ENCODE measurements at places on chromosomes 3 and 15. TPM values are rescaled to one million over a fixed set of nuclear protein-coding genes. Genes with fewer than 3 reads are reported as not detected.

AP3B2 gene
- total RNA-seq = 2.9 TPM

- no peak for DNase-seq
These were observed 3.9 kb upstream of the TGM4 start for GRCh38 chr3:44870375-44871061.

CLDND1 gene
- total RNA-seq = 145 TPM

- DNase-seq = no peak
These were observed 622.2 kb upstream of the ZNF385D start for GRCh38 chr3:22373182-22373581.

PRR20G gene
- total RNA-seq = 3.9 TPM

ARPIN gene
- 16.6 TPM for total RNA-seq

- no peak for DNase-seq
These were observed 92.7 kb downstream of the DLG1 start for GRCh38 chr3:197205675-197206074.

- DNase-seq = no peak
These were observed 35.2 kb downstream of the RNF13 start for GRCh38 chr3:149848238-149848637.

DNA sequence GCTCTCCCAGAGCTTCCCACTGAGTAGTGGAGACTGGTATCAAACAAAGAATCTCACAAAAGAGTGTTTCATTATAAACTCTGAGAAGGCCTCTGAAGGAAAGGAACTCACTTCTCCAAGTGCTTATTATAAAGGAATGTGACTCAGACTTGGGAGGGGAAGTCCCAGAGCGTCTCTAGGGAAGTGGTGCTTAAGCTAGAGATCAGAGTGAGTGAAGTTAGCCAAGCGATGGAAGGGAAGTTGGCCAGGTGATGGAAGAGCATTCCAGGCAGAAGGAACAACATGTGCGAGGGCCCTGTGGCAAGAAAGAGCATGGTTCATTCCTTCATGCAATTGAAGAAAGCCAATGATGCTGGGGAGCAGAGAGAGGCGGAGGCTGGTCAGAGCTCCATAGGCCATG is 2.3 kb downstream of the XYLB start:
- no peak for DNase-seq

DNA sequence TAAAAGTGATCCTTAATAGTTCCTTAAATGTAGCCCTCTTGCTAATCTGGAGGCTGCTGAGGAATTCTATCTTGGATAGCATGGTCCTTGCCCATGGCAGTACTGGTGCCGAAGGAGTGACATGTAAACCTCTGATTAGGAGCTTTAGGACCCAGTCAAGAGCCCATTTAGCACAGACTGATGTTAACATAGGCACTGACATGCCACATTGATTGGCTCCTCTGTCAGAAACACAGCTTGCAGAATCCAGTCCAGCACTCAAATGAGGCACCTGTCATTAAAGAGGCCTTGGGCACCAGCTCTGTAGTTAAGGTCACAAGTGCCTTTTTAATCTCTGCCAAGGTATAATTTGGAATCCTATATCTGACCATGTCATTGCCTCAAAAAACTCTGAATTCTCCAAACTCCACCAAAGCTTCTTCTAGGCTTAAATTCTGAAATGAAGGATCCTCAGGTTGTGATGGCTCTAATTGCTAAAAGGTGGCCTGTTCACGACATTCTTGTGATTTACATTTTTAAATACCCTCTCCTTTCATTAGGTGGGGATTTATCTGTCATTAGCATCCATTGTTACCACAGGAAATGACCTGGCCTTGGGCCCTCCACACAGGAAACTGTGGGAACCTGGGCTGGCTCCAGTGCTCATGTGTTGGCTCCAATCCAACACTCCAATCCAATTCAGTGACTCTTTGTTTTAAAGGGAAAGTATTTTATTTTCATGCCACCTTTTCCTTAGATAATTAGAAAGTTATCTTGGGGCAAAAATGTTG is 57.3 kb upstream of the RNF7 start:
- no peak for DNase-seq

DNA sequence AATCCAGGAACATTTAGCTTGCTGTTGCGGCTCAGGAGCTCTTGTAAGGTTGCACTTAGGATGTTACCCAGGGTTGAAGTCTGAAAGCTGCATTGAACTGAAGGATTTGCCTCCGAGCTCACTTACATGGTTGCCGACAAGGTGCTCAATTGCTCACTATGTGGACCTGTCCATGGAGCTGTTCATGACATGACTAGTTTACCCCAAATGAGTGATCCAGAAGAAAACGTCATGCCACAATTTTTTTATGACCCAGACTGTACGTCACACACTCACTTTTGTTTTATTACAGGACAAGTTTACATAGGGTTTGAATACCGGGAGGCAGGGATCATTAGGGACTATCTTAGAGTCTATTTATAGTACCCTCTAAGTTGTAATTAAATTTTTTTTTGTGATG is 21.0 kb upstream of the CLDN11 start:
- DNase-seq = no peak

NR1I2 gene
- 0.96 TPM for total RNA-seq

DNA sequence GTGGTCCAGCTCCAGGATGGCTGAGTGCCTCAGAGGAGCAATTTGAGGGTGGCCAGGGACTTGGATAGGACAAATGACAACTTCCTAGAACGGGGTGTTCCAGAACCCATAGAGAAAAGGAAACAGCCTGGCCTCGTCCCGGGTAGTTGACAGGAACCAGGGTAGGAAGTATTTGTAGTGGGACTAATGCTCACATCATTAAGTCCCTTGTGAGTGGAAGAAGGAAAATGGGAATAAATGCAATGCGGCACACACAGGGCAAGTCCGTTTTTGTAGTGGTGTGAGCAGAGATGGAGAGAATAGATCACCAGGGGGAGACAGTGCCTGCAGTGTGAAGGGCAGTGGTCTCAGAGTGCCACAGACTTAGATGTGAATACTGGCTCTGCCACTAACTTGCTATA is 19.6 kb downstream of the TIMP4 start:
- peak; percentile 56 for DNase-seq

CPN2 gene
- not detected for total RNA-seq

IL12A gene
- 0.72 TPM for total RNA-seq

GRCh38 chr15:74422265-74422651 is 11.5 kb downstream of the SEMA7A start:
- no peak for DNase-seq

DNA sequence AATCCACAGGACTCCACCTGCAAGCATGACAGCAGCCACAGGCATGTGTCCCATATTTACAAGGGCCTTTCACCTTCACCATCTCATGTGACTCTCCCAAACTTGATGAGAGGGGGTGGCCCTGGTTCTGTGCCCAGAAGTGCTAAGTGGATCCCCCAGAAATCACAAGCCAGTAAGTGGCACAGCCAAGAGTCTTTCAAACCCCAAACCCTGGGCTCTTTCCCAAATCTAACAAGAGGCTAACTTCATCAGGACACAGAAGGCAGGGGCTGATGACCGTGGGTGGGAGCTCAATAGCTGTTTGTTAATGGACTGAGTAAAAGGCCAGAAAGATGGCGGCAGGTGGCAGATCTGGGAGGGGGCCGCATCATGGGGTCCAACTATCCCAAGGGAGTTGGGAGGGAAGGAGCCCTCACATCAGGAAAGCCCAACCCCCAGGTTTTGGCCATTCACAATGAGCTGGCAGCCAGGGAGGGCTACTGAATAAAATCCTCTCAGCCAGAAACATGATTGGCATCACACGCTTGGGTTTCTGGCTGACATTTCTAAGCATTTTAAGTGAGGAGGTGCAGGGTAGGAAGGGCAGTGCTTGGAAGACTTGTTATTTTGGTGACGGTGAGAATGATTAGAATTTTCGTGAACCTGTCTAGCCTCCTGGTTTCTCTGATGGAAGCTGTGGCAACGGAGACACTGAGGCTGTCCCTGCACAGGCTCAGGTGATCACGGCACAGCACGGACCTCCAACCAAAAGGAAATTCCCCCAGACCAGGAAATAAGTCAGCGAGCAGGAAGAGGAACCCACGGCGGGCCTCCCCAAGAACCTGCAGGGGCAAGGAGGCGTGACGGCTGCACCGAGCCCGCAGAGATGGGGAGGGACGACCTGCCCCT is 109.3 kb downstream of the OXNAD1 start:
- no peak for DNase-seq

DNA sequence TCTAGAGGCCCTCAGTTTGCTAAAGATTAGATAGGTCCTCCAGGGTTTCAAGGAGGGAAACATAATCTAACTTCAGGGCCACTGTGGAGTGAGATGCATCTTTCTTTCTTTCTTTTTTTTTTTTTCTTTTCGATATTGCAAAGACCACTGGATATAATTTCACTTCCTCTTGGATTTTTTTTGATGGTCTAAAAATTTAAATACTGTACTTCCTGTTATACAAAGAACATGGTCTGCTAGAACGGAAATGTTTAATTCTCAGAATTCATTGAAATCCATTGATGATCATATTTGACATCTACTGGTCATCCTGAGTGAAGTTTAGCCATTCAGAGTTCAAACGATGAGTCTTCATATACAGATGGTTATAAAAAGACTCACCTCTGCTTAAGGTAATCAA is 808.8 kb upstream of the LMCD1 start:
- DNase-seq = no peak

DNA sequence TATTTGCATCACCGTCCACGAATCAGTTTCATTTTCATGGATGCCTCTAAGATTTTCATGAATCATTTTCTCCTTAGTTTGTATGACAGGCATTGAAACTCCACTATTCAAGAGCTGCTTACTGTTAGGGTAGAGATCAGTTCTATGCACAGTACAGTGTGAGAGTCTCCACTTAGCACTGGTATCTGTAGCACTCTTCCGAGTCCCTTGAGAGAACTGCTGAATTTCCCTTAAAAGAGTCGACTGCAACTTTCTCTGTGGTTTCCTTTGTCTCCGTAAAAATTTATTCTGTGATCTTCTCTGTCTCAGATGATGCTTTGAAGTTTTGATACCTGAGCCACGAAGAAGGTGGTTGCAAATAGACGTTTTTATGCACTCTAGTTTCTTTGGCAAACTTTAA is 14.8 kb downstream of the GTPBP8 start:
- DNase-seq = no peak

- DNase-seq = no peak
These were observed 84.8 kb downstream of the XXYLT1 start for GRCh38 chr3:195186041-195186709.

Data from umbilical cord (tissue), 2 donors.